SK-MEL-5 (cell line): ENCODE measurements at places on chromosomes 6 and 20.
A peak's percentile ranks its signal among the peaks of the same experiment; 100 is the strongest.

DNA sequence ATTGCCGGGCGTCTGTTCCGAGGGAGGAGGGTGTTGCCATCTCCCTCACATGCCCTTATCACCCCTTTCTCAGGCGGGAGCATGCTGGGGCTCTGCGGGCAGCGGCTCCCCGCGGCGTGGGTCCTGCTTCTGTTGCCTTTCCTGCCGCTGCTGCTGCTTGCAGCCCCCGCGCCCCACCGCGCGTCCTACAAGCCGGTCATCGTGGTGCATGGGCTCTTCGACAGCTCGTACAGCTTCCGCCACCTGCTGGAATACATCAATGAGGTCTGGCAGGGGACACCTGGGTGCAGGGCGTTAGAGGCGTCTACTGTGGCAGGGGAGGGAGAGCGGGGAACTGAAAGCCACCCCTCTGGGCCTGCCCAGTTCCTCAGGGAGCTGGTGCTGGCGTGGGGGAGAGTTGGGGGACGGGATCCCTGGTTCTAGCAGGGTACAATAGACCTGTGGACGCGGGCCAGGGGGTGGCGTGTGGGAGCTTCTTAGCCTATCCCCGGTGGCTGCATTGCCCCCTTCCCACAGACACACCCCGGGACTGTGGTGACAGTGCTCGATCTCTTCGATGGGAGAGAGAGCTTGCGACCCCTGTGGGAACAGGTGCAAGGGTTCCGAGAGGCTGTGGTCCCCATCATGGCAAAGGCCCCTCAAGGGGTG lies 697 bp downstream of the PPT2 start:
- peak; percentile 64 for DNase-seq

DNA sequence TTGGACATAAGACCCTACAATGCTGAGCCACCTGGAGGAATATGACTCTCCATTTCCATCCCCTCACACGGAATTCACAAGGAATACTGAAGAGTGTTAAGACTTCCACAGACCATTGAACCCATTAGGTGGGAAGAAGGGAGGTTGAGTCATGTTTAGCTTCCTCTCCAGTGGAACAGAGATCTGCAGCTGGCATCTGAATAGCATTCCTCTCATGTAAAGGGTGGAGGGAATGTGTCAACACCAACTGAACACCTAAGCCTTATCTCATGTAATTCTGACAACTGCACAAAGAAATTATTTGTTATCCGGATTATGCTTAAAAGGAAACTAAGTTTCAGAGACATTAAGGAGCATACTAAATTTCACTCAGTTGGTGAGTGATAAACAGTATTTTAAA lies 705.9 kb downstream of the MAFB start:
- DNase-seq: no peak

- no peak for DNase-seq
Observed at GRCh38 chr20:12386821-12387220, 469.1 kb downstream of the BTBD3 start.

GRCh38 chr20:54573838-54574237 lies 98.4 kb downstream of the DOK5 start:
- no peak for DNase-seq

DNA sequence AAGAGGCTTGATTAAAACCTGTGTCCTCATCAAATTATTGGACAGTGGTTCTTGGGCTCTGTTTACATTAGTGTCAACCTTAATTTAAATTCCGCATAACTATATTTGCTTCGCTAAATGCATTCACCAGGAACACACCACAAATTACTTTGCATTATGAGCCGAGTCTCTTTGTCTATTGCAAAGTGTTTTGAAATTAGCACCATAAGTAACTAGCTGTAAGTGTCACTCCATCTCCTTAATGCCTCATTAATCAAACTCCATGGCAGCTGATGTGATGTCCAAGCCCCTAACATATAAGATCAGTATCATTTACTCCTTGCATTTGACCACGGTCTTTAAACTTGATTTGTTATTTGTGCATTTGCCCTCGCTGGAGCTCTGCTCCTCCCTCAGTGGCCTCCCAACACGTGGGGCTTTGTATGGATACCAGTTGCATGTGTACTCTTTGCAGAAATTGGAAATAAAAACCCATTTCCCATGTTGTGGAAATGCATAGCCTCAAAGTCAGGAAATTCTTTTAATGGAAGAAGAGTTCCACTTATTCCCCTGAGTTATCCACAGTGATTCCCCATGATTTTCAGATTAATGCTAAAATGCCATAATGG lies 24.6 kb downstream of the FOXA2 start:
- DNase-seq: no peak

- DNase-seq: no peak
Observed at GRCh38 chr20:63735859-63736718, at the start of gene LIME1. LIME1 (plus strand) TSS chr20:63736664; CDS start chr20:63737550, 886 bp downstream.

- DNase-seq: no peak
Observed at GRCh38 chr6:119344306-119344705, 5.3 kb downstream of the MAN1A1 start.

DNA sequence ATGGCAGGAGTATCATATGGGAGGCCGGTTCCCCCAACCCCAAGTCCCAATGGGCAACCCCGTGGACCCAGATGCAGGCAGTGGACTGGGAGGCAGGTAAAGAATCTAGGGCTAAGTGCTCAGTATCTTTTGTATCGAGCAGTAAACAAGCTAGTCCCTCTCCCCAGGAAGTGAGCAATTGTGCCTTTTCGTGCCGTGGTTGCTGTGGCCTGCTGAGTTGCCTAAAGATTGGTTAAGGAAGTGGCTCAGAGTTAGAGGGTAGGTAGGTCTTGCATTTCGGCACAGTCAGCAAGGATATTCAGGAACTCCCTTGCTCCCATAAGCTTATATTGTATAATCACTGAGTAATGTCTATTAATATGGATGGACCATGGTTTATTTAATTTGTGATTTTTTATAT lies 1.3 kb upstream of the DNAH8 start:
- DNase-seq: no peak

DNA sequence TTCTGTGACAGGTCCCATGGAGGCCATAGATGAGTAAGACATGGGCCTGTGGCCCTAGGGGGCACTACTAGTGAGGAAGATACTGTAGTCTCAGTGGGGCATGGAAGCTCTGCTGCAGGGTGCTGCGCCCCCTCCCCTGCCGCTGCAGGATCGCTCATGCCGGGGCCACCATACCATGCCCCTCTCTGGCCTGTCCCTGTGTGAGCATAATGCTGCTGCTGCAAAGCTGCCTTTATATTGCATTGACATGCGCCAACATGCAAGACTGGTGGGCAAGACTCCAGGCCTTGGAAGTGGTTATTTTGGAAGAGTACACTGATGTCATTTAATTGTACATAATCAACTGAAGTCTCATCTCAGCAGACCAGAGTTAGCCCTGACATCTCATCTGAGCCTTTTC lies 60.0 kb downstream of the TOX2 start:
- DNase-seq: no peak

DNA sequence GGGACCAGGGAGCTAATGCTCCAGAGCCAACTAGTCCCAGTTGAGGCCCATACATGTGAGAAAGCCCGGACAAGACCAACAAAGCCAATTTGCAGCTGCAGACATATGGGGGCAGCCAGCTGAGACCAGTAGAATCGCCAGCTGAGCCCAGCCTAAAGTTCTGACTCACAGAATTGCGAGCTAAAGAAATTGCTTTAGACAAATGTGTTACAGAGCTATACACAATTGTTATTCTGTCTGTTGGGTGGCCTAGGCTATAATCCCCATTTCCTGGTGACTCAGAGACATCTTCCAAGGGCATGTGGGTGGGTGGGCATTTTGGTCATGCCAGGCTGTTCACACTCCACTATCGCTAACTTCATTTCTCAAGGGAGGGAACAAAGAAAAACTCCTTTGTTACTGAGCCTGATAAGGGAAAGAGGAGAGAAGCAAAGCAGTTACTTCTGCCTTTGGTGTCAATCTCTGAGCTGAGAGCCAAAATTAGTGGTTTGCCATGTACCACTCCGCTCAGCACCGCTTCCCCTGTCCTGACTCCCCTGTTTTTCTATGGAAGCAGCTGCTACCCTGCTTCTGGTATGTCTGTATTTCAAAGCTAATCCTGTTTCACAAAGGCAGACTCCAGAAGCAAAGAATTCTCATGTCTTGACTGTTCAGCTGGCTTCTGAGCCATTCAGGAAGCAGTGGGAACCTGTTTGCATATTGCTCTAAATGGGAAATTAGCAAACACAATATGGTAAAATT lies 26.1 kb downstream of the SCP2D1 start:
- peak; percentile 40 for DNase-seq

GRCh38 chr6:123418071-123418470 lies 218.7 kb downstream of the TRDN start:
- no peak for DNase-seq

- no peak for DNase-seq
Observed at GRCh38 chr6:37709250-37709931, 11.7 kb upstream of the MDGA1 start.

GRCh38 chr6:108497883-108498282 lies 62.8 kb upstream of the FOXO3 start:
- peak; percentile 72 for DNase-seq

GRCh38 chr6:158668707-158669103 lies 18.9 kb downstream of the SYTL3 start:
- no peak for DNase-seq

GRCh38 chr6:112851146-112851545 lies 504.0 kb downstream of the RFPL4B start:
- no peak for DNase-seq

DNA sequence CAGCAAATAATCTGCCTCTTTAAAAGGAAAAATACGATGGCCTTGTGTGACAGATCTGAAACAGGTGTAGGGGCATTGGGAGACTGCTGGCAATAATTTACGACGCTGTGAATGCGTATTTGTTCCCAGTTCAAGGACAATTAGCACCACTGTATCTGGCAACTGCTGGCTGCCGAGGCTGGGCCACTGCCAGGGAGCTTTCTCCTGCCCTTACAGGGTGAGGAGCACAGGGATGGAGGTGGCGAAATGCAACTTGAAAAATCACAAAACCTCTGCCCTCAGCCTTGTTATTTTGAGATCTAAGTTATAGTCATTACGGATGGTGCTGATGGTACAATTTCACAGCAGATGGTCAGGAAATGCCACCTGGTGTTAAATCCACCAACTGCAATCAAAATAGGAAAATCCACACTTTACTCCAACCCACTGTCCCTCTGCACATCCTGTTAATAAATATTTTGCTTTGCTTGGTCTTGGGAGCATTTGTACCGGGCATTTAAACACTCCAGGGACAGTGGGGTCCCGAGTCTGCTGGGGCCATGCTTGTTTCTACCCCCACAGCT lies 6.4 kb downstream of the MYLK4 start:
- DNase-seq: peak; percentile 51

- DNase-seq: no peak
Observed at GRCh38 chr6:116102873-116103272, 2.2 kb downstream of the NT5DC1 start.

GRCh38 chr6:145141572-145141971 lies 593.7 kb downstream of the EPM2A start:
- DNase-seq: no peak

DNA sequence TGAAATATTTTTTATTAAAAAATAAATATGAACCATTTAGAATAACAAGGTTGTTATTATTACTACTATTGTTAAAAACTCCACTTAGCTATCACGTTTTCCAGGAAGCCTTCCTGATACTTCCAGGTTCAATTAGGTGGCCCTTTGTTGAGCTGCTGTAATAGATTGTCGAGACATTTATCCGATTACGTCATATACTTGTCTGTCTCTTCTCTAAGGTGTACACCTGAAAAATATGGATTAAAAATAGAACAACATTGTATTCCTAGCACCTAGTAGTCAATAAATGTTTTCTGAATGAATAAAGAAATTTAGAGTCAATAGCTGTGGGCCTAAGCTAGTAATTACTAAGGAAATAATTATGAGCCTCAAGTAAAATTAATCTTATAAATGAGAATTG lies 359.6 kb downstream of the RNF144B start:
- no peak for DNase-seq

DNA sequence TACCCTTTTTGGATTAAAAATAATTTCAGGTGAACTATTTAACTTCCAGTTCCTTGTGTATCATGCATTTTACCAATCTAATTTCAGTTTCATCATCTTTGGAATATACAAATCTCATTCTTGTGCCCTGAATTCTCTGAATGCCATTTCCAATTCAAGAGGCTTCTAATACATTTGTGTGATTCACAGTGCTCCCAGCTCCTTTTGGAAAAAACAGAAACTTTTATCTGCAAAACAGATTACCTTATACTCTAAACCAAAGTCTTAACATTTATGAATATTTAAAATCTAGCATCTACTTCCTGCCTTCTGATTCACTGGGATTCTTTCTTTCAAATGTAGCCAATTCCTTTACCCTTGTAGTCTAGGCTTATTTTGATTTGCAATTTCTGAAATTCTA lies 11.1 kb upstream of the PEX7 start:
- DNase-seq: no peak

- no peak for DNase-seq
Observed at GRCh38 chr6:152648105-152648504, 10.9 kb upstream of the SYNE1 start.

DNA sequence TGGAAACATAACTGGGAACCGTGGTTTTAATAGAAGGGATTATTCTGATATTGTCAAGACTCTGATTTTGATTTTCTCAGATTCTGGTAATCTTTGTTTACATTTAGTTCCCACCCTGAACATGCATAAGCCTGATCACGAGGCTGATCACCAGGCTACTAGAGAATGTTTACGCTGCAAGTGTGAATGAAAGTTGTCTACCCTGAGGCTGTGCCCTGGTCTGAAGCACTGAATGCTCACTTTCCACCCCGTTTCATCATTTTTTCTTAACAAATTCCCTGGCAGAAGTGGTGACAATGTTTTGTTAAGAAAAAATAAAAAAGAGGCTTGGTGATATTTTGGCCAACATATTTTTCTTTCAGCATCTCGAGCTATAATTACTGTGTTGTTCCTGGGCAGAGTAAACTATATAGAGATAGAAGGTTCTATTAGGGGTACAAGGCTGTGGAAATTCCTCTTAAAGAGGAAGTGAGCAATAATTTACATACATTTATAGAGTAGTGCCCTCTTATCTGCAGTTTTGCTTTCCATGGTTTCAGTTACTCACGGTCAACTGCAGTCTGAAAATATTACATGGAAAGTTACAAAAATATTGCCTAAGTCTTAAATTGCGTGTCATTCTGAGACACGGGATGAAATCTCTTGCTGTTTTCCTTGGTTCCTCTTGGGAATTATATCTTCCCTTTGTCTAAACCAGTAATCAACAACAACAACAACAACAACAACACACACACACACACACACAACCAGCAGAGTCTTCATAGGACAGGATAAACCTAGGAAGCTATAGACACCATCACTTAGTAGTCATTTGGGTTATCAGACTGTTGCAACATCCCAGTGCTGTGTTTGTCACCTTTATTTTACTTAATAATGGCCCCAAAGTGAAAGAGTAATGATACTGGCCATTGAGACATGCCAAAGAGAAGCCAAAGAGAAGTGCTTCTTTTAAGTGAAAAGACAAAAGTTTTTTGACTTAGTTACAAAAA lies 566.6 kb upstream of the CITED2 start:
- DNase-seq: peak; percentile 89

- no peak for DNase-seq
Observed at GRCh38 chr6:163725008-163725941, 310.8 kb downstream of the QKI start.

- no peak for DNase-seq
Observed at GRCh38 chr20:53609491-53610445, 16.1 kb upstream of the ZNF217 start.

DNA sequence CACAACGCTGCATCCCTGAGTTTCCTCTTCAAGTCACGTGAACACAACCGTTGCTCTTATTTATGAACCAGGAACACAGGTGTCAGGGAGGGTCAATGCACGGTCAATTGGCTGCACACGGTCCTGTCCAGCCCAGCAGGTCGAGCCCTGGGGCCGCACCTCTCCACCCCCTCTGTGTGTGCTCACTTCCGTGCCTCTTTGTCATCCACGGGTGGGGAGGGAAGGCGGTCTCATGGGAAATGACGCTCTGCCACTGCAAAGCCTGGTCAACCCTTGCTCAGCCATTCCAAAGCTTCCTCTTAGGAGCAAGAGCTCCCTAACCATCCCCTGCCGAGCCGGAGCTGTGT lies 38.7 kb downstream of the DACT2 start:
- no peak for DNase-seq
